ENCODE measurements at places on chromosomes 5 and 9. TPM values are rescaled to one million over a fixed set of nuclear protein-coding genes. Genes with fewer than 3 reads are reported as not detected.

- no peak overlapping the region for H3K4me3 ChIP-seq
- no peaks in the 10 kb centered on the region for H3K4me1 ChIP-seq
- no peaks in the 10 kb centered on the region for H3K36me3 ChIP-seq
- no peaks in the 10 kb centered on the region for H3K27me3 ChIP-seq
Measured at GRCh38 chr5:107894361-107894760, 223.6 kb upstream of the EFNA5 start.

- H3K4me3 ChIP-seq: no peak overlapping the region
- H3K4me1 ChIP-seq: no peaks in the 10 kb centered on the region
- no peaks in the 10 kb centered on the region for H3K27me3 ChIP-seq
- no peak overlapping the region for H3K27ac ChIP-seq
- no peak for DNase-seq
Measured at GRCh38 chr5:173205916-173206315, 29.1 kb downstream of the NKX2-5 start.

The LECT2 gene
- total RNA-seq: 6.6 TPM

- H3K4me3 ChIP-seq: no peak overlapping the region
- H3K27ac ChIP-seq: no peak overlapping the region
- H3K27me3 ChIP-seq: no peaks in the 10 kb centered on the region
- no peaks in the 10 kb centered on the region for H3K4me1 ChIP-seq
Measured at GRCh38 chr5:73327908-73328455, 120.6 kb downstream of the FOXD1 start.

The HK3 gene
- total RNA-seq: 6.3 TPM

DNA sequence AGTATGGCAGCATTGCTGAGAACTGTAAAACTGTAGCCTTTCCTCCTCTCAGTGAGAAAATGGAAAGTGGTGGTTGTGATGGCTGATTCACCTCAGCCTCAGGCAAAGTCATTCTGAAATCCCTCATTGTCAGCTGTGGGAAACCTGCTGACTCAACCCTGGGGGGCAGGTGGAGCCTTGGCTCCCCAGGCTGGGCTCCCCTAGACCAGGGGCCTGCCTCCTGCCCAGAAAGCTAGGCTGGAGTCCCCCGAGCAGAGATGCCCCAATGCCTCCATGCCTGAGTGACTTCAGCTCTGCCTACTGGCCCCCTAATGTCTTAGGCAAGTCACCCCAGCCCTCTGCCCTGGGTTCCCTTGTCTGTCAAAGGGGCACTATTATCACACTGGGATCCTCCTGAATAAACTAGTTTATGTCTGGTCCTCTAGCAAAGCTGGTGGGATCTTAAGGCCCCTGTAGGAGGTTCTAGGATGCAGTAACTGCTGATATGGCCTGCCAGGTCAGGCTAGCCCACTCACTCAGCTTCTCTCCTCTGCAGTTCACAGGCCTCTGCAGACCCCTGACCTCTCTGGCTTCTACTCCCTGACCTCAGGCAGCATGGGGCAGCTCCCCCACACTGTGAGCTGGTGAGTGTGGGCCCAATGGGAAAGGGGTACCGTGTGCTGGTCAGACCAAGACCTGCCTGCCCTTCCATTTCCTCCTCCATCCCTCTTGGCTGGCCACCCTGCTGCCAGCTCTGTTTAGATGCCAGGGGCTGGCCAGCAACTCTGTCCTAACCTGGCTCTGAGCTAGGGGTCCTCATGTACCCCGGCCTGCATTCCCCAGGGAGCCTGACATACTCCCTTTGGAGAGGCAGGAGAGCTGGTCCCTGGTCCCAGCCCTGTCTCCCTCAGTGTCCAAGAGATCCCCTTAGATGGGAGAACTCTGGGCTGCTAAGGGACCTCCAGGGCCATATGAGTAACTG, 24.2 kb downstream of the TCF7 start:
- H3K27me3 ChIP-seq: no peaks in the 10 kb centered on the region
- H3K4me1 ChIP-seq: no peaks in the 10 kb centered on the region
- no peaks in the 10 kb centered on the region for H3K36me3 ChIP-seq
- DNase-seq: peak; percentile 6
- H3K4me3 ChIP-seq: no peak overlapping the region

DNA sequence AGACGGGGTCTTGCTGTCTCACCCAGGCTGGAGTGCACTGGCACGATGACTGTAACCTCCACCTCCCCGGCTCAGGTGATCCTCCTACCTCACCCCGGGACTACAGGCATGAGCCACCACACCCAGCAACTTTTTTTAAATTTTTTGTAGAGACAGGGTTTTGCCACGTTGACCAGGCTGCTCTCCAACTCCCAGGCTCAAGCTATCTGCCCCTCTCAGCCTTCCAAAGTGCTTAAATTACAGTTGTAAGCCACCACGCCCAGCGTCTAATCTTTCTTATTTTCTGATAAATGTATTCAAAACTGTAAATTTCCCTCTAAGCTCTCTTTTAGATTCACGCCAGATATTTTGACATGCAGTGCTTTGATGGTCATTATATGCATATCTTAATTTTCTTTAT, 10.3 kb downstream of the FRRS1L start:
- DNase-seq: no peak
- H3K36me3 ChIP-seq: no peaks in the 10 kb centered on the region
- no peaks in the 10 kb centered on the region for H3K27me3 ChIP-seq
- no peak overlapping the region for H3K27ac ChIP-seq

GRCh38 chr9:132163876-132164603, 2.2 kb downstream of the NTNG2 start:
- H3K27me3 ChIP-seq: no peaks in the 10 kb centered on the region
- peak overlapping the region; percentile 66 for H3K4me3 ChIP-seq
- no peak for DNase-seq
- no peak overlapping the region for H3K27ac ChIP-seq

The ACER2 gene
- total RNA-seq: 5.5 TPM

DNA sequence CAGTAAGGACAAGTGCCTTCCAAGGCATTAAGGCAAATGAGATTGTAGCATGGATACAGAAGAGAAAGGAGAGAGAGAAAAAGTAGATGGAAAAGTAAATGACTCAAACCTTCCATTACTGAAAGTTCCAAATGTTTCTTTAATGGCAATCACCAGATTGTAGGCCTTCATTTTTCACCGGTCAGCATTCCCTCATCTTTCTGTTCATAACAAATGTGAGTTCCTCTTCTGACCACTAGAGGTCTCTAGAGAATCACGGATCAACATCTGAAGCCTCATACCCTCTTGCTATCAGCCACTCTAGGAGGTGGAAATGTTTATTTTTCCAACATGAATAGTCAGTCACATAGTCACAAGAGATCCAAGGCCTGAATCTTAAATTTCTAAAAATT, 73.6 kb upstream of the RPS23 start:
- no peak overlapping the region for H3K4me3 ChIP-seq
- H3K27me3 ChIP-seq: no peaks in the 10 kb centered on the region
- peaks cover 12% of the 10 kb centered on the region for H3K4me1 ChIP-seq
- H3K27ac ChIP-seq: no peak overlapping the region
- no peak for DNase-seq
- H3K36me3 ChIP-seq: no peaks in the 10 kb centered on the region

DNA sequence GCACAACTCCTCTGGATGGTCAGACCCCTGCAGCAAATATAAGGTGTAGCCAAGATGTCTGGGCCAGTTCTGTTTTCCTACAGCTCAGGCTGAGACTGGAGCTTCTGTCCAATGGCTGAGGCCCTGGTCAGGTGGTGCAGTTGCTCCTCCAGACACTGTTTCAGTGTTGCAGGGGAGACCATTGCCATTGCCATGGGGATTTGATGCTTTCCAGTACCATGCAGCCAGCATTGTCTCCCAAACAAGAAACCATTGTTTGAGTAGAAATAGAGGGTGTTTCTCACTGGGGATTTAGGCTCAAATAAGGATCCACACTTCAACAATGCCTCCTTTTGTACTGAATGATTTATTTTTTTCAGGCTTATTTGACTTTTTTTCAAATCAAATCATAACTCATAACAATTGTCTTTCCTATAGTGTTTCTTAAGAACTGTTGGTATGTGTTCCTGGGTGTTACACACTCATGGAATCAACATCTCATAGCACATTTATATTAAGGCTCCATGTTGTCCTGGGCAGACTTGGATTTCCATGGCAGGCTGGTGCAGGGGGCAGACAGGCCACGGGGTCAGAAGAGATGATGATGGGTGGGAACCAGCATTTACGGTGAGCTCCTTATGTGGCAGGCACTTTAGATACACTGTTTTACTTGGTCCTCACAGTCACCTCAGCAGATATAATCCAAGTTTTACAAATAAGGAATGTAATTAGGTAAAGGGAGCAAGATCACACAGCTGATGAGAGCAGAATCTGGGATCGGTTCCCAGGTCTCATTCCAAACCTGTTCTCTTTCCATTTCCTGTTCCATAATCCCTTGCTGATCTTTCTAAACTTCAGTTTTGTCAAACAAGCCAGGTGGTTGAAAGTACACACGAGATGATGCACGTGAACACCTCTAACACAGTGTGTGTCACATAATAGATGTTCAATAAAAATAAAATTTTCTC, 95.9 kb upstream of the GNAQ start:
- no peaks in the 10 kb centered on the region for H3K4me1 ChIP-seq
- H3K4me3 ChIP-seq: no peak overlapping the region

GRCh38 chr5:172312286-172312685, 28.7 kb upstream of the UBTD2 start:
- no peaks in the 10 kb centered on the region for H3K27me3 ChIP-seq
- H3K4me3 ChIP-seq: no peak overlapping the region
- no peak overlapping the region for H3K27ac ChIP-seq

- peak overlapping the region; percentile 93 for H3K27ac ChIP-seq
- H3K27me3 ChIP-seq: no peaks in the 10 kb centered on the region
- H3K36me3 ChIP-seq: no peaks in the 10 kb centered on the region
- H3K4me3 ChIP-seq: peak overlapping the region; percentile 81
- peaks cover 13% of the 10 kb centered on the region for H3K4me1 ChIP-seq
Measured at GRCh38 chr5:123422433-123423277, 548 bp downstream of the CEP120 start.

DNA sequence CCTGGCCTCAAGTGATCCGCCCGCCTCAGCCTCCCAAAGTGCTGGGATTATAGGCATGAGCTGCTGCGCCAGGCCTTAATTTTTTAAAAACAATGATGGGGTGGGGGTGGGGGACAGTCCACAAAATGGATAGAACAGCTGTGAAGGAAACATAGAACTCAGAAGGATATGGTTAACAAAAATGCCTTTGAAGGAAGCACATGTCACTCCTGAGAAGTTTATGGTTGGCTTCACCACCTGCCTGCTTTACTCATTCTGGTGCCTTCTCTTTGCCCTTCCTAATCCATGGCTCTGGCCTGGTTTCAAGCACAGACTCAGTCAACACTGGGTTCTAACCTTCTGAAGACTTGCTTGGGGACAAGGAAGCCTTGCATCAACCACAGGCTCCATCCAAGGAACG, 10.3 kb downstream of the BAG1 start:
- H3K4me3 ChIP-seq: no peak overlapping the region
- H3K27me3 ChIP-seq: no peaks in the 10 kb centered on the region
- no peaks in the 10 kb centered on the region for H3K4me1 ChIP-seq
- H3K36me3 ChIP-seq: no peaks in the 10 kb centered on the region
- H3K27ac ChIP-seq: no peak overlapping the region

DNA sequence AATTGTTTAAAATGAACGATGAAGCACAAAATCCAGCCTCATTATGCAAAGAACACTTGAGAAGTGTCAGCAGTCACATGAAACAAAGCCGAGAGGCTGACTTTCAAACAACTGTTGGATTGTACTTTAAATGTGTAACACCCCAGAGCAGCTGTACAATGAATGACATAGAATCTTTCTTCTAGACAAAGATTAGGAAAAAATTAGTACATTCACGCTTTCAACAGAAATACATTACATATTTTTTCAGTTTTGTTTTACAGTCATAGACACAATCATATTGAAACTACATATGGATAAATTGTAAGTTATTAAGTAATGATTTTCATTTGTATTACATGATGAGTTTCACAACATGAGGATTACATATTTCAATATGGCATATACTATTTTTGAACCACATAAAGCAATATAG, 10.6 kb upstream of the AGXT2 start:
- no peaks in the 10 kb centered on the region for H3K27me3 ChIP-seq
- H3K36me3 ChIP-seq: no peaks in the 10 kb centered on the region
- DNase-seq: no peak
- H3K4me1 ChIP-seq: no peaks in the 10 kb centered on the region
- no peak overlapping the region for H3K27ac ChIP-seq

GRCh38 chr9:127205952-127206351, 58.6 kb upstream of the GARNL3 start:
- H3K36me3 ChIP-seq: no peaks in the 10 kb centered on the region
- H3K27ac ChIP-seq: no peak overlapping the region
- H3K4me1 ChIP-seq: peaks cover 5% of the 10 kb centered on the region
- no peak overlapping the region for H3K4me3 ChIP-seq
- H3K27me3 ChIP-seq: no peaks in the 10 kb centered on the region

GRCh38 chr9:95516734-95517558, at the start of gene PTCH1:
PTCH1 (minus strand) TSS chr9:95516971.
- no peaks in the 10 kb centered on the region for H3K36me3 ChIP-seq
- H3K27me3 ChIP-seq: no peaks in the 10 kb centered on the region
- DNase-seq: peak; percentile 85
- peak within 1 kb of the TSS; percentile 86 for H3K27ac ChIP-seq
- peak within 1 kb of the TSS; percentile 69 for H3K4me3 ChIP-seq

- no peaks in the 10 kb centered on the region for H3K36me3 ChIP-seq
- no peak overlapping the region for H3K27ac ChIP-seq
- no peaks in the 10 kb centered on the region for H3K4me1 ChIP-seq
- DNase-seq: no peak
- no peak overlapping the region for H3K4me3 ChIP-seq
Measured at GRCh38 chr9:17669206-17669605, 90.3 kb downstream of the SH3GL2 start.

- H3K36me3 ChIP-seq: no peaks in the 10 kb centered on the region
- no peak overlapping the region for H3K27ac ChIP-seq
- peaks cover 30% of the 10 kb centered on the region for H3K4me1 ChIP-seq
- H3K4me3 ChIP-seq: no peak overlapping the region
Measured at GRCh38 chr5:55231029-55231918, 2.1 kb downstream of the CCNO start.

The OR1Q1 gene
- not detected for total RNA-seq

- H3K27ac ChIP-seq: no peak overlapping the region
- no peak for DNase-seq
- H3K36me3 ChIP-seq: no peaks in the 10 kb centered on the region
- H3K4me1 ChIP-seq: no peaks in the 10 kb centered on the region
- no peaks in the 10 kb centered on the region for H3K27me3 ChIP-seq
- H3K4me3 ChIP-seq: no peak overlapping the region
Measured at GRCh38 chr9:16131264-16131663, 578.4 kb downstream of the CCDC171 start.

DNA sequence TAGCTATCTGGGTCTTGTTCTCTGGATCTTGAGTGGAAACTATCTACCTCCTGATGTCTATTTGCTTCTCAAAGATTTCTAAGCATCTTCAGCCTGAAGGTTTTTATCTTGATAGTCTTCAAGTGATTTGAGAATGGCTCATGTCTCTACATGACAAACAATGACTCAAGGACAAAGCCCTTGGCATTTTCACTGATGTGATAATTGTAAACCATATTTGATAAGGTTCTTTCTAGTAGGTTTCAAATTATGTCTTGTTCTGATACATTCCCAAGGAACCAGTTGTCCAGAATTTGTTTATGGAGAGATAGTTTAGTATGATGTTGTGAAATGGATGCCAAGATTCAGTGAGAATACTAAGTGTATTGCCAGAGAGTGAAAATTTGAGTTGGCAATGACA, 1079.3 kb upstream of the CDH9 start:
- no peak overlapping the region for H3K4me3 ChIP-seq
- no peak overlapping the region for H3K27ac ChIP-seq
- H3K27me3 ChIP-seq: no peaks in the 10 kb centered on the region
- DNase-seq: no peak
- H3K4me1 ChIP-seq: peaks cover 4% of the 10 kb centered on the region

The TSSK1B gene
- total RNA-seq: 26.1 TPM

The FOXI1 gene
- 0.19 TPM for total RNA-seq

The TAF1L gene
- 4.8 TPM for total RNA-seq

All from testis (tissue), 5 donors.